Kidney (tissue), 22 donors: ENCODE measurements at places on chromosomes 13 and 19. TPM values are rescaled to one million over a fixed set of nuclear protein-coding genes. Genes with fewer than 3 reads are reported as not detected.
A peak's percentile ranks its signal among the peaks of the same experiment; 100 is the strongest.

DNA sequence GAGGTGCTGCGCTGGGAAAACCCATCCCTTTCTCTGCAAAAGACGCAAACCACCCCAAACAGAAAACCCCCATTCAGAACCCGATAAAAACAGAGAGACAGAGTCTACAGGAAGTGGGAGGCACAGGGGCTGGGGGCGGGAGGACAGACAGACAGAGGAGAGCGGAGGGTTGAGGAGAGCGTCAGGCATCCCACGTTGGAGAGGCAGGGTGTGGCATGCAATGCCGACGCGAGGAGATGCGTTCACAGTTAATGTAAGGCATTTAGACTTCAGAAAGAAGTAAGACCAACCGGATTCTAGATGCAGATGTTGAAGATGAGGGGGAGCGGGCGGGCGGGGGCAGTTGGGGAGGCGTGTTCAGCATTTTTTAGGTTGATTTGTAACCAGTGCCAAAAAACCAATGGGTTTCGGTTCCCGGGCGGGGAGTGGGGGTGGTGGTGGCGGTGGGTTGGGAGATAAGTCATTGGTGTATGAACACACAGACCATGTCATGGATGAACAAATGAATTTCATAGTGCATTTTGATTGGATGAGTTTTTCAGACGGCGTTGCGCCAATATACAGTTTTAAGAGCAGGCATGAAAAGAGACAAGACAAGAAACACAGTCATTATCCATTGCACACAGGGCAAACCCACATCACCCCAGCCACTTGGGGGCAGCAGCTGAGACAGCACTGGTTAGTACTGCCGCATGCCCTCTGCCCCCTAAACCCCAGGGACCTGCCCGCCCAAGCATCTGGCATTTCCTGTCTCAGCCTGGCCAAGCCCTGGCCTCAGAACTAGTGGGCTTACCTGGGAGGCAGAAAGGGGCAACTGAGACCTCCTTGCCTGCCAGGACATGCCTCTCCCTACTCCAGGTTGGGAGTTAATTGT lies 91.3 kb downstream of the IER2 start:
- DNase-seq, result no peak

GRCh38 chr19:34213283-34213682 lies 41.0 kb downstream of the LSM14A start:
- no peak for DNase-seq

DNA sequence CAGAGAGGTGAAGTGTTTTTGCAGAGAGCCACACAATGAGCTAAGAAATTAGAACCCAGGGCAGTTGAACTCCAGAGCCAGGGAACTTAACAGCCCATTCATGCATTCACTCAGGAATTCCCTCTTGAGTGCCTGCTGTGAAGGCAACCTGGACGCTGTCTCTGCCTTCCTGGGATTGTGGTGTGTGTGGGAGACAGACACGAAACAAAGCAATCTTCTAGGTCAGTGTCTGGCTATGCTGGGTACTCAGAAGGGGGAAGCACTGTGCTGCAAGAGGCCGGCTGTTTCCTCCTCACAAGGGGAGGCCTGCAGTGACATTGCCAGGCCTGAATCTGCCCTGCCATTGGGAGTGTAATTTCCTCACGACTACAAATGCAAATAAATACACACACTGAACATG lies 9.7 kb downstream of the BCKDHA start:
- no peak for DNase-seq

- DNase-seq, result no peak
Measured at GRCh38 chr13:28464861-28465460, 30.0 kb downstream of the FLT1 start.

IGFL1 gene
- not detected for total RNA-seq

GRIK5 gene
- 16.2 TPM for total RNA-seq

GRCh38 chr19:57406516-57407123 lies 4.3 kb upstream of the ZNF17 start:
- peak; percentile 80 for DNase-seq

DNA sequence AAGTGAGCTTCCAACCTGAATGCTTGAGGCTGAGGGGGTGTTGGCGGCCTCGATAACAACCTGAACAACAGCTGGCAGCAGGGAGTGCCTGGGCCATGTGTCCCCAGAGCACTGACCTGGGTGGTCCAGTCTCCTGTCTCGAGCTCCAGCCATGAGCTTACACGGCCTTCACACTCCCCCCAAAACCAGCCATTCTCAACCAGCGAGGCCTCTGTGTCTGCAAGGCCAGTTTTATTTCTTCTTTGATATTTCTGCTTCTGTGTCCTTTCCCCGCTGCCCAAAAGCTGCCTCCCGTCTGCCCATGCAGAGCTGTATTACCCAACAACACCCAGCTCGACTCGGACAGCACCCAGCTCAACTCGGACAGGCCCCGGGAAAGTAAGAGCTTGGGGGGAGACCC lies 32.5 kb upstream of the TFDP1 start:
- no peak for DNase-seq

RPS16 gene
- 1,461 TPM for total RNA-seq

HIPK4 gene
- 0.09 TPM for total RNA-seq

GRCh38 chr19:40464059-40465024 lies 1.2 kb downstream of the BLVRB start:
- peak; percentile 85 for DNase-seq

LGALS7 gene
- 1.3 TPM for total RNA-seq

NOVA2 gene
- 8.5 TPM for total RNA-seq

DNA sequence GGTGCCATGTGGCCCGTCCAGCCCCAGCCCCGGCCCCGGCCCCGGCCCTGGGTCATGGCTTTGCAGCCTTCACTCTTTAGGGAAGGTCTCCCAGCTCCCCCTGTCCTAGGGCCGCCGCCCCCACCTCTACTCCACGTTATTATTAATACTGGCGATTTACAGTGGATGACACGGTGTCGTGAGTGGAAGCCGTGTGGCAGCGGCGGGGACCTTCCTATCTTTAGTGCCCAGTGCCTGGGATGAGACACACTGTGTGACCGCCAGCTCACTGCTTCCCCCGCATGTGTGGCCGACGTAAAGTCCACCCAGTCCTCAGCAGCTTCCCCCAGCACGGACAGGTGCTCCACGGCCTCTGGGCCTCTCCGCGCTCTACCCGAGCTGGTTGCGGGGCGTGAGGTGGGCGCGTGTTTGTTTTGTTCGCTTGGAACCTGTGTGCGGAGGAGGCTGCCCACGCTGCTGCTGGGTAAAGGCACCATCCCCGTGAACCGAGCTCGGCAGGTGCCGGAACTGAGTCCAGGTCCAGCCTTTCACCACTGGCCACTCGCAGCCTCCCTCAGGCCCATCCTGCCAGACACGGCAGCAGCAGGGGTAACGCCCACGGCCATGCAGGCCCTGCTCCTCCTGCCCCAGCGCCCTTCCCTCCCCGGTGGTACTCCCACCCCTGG lies 70.9 kb upstream of the MCF2L start:
- DNase-seq, result no peak

CLC gene
- total RNA-seq, result not detected

GRK1 gene
- total RNA-seq, result not detected

DNA sequence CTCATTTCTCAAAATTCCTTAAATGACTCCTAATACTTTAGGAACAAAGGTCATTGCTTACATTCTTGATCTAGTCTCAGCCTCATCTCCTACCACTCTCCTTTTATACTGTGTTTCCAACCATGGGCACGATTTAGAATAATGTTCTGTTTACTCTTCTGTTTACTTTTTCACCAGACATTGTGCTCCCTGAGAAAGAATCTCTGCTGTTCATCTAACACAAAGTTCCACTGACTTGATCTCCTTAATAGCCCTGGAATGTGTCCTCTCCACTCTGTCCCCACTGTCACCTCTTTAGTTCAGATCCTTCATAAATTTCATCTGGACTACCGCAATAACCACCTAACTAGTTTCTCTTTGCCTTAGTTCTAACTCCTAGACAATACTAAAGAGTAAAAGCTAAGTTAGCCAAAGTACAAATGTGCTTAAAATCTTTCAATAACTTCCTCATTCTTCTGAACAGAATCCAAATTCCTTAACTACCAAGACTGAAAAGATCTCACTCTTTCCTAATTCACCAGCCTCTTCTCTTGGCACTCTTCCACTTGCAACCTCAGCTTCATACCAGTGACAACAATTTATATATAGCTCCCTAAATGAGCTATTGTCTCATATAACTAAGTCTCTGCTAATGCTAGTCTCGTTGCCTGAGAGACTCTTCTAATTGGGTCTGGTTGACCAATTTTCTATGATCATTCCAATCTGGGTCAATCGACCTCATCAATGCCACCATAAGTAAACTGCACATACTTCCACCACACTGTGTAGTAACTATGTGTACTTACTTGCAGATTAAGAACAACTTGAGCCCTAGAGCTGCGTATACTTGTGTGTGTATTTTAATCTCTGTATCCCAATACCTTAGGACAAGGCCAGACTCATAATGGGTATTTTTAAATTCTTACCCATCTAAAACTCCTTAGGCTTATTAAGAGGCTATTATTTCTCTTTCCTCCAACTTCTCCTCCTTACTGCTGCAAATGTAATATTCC lies 179.9 kb downstream of the VWA8 start:
- DNase-seq, result no peak

GJA3 gene
- 0.16 TPM for total RNA-seq

DNA sequence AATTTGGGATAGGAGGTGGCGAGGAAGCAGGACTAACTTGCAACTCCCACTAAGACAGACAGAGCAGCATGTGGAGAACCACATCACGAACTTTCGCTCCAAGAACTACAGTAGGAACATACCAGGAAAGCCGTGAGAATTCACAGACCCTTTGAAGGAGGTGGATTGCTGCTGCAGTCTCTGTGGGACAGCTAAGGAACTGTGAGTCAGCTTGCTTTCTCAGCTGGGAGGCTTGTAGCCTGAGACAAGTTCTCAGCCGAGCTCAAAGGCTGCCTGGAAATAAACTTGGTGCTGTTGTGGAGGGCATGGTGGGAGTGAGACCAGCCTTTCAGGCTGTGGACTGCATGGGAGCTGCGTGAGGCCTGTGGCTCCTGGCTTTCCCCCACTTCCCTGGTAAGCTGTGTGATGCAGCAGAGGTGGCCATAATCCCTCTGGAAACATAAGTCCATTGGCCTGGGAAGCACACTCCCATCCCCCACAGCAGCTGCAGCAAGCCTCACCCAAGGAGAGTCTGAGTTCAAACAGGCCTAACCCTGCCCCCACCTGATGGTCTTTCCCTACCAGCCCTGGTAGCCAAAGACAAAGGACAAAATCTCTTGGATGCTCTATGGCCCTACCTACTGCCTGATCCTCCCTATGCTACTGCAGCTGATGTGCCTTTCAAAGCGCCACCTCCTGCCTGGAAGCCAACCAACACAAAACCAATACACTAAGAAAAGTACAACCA lies 441.1 kb upstream of the HTR2A start:
- DNase-seq, result no peak

- DNase-seq, result no peak
Measured at GRCh38 chr13:69389899-69390298, 717.7 kb upstream of the ATXN8OS start.

GRCh38 chr13:23753458-23753857 lies 135.7 kb downstream of the MIPEP start:
- DNase-seq, result no peak

CEACAM7 gene
- total RNA-seq, result 0.16 TPM

FAM124A gene
- total RNA-seq, result 3.5 TPM

DNA sequence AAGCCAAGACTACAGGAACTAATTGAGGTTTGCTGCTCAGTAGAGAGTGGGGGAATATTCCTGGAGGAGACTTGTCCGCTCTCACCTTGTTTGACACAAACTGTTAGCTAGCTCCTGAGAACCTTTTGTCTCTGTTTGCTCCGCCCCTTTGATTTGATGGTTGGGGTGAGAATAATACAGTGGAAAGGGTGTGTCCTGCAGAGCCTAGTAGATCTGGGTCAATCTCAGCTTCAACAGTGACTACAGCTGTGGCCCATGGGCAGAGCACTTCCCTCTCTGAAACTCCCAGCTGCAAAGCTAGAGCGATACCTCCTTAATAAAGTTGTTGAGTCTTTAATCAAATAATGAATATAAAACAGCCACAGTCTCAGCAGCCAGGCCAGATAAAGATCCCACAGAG lies 576.7 kb downstream of the DIAPH3 start:
- DNase-seq, result no peak

LYL1 gene
- 13.8 TPM for total RNA-seq

GRCh38 chr19:18788529-18789421 lies 2.3 kb downstream of the COMP start:
- no peak for DNase-seq

CRX gene
- total RNA-seq, result not detected

PRRG2 gene
- 14.9 TPM for total RNA-seq

SCAF1 gene
- total RNA-seq, result 69.0 TPM

GRCh38 chr13:113087923-113088690 lies 17.5 kb upstream of the F7 start:
- DNase-seq, result no peak

- no peak for DNase-seq
Measured at GRCh38 chr13:69866555-69866954, 241.1 kb upstream of the ATXN8OS start.

DNA sequence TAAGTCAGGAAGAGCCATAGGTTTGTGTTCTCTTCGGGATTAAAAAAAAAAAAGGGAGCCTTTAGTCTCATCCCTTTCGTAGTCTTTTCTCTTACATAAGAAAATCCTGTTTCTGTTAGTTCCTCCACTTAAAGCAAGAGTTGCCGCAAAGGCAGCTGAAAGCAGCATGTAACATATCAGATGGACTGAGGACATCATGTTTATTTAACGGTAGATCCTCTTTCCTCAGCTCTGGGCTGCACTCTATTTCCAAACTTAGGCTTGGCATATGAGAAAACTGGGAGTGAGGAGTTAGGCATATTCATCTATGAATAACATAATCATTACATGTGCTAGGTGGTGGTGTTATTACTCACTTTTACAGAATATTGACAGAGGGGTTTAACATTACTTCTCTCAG lies 391.2 kb downstream of the KLF12 start:
- DNase-seq, result no peak

DNA sequence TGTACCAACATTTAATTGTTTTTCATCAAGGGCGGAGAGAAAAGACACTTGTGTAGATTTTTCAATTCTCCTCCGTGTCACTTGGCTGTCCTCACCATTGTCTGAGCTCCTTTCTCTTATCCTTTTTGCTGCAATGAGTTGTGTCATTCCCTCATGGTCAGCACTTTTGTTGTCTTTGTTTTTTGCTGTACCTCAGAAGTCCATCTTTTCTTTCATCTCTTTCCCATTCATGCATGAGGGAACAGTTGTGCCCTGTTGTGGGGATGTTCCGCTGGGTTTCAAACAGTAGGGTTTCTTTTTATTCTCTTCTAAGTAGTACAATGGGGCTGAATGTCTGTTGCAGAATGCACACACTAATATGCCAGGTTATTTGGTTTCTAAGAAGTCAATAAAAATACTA lies 222.6 kb downstream of the TM9SF2 start:
- no peak for DNase-seq

- DNase-seq, result no peak
Measured at GRCh38 chr13:90640976-90641375, 706.5 kb upstream of the MIR17HG start.
